ENCODE measurements at places on chromosomes 3 and 15.

DNA sequence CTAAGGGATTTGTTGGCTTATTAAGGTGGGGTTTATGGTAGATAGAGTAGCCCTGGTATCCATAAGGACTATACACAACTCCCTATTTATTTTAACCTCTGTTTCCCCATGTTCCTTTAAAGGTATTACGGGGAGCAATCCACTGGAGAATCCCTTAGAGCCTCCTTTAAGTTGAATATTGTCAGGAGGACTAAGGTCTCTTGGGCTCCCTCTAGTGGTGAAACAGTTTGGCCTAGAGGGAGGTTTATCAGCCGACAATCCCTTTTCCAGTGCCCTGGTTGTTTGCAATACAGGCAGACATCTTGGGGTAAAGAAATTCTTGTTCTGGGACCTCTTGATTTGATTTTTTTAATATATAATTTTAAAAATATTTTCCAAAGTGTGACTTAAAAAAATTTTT lies 12.9 kb downstream of the OPA1 start:
- peak; percentile 60 for DNase-seq

- DNase-seq = no peak
These were observed 81.5 kb downstream of the CSNK1G1 start for GRCh38 chr15:64274341-64274950.

- no peak for DNase-seq
These were observed 24.1 kb downstream of the CCDC54 start for GRCh38 chr3:107401301-107401700.

- no peak for DNase-seq
These were observed 94.2 kb upstream of the ACP3 start for GRCh38 chr3:132222868-132223538.

DNA sequence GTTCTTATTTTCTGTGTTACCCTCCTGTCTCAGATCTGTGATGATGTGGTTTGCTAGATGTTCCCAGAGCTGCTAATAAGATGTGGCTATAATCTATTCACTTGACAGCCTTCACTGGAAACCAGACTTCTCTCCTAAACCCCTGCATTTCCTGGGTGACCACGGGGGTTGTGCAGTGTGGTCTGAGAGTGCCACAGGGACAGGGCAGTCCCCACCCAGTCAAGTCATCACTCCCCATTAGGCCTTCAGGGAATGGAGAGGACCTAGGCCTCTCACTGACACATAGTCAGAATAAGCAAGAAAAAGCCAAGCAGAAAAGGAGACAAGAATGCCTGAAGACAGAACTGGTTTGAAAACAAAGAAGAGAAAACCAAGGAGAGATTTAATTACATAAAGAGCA lies 58.3 kb downstream of the GJD2 start:
- DNase-seq = no peak
